ENCODE measurements at places on chromosomes 6 and 20.

DNA sequence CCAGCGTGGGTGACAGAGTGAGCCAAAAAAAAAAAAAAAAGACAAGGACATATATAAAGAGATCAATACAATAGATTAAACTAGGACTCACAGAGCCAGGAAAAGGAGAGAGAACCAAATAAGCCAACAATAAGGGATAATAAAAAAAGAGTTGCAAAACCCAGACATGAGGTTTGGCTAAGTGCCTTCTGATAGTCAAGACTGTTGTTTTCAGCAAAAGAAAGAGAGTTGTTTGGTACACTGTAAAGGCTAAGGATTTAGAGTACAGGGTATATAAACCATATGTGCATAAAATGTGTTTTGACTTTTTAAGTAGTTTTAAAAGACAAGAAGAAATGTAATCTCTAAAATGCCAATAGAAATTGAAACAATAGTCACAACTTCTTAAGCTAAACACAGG, 42.8 kb downstream of the RPF2 start:
- no peak for DNase-seq

DNA sequence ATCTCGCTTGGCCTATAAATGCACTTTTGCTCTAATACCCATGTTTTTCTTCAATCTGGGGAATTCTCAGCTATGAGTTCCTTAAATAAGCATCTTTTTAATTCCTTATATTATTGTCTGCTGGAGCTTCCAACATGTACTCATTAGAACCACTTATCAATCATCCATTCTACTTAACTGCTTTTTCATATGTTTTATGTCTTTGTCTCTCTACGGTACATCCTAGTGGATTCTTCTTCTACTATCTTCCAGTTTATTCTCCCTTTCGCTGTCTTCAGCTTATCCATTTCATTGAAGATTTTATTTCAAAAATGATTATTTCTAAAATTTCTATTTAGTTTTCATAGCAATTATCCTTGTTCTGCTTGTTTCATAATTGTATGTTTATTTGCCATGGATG, 12.4 kb upstream of the ZSCAN16 start:
- no peak for DNase-seq

DNA sequence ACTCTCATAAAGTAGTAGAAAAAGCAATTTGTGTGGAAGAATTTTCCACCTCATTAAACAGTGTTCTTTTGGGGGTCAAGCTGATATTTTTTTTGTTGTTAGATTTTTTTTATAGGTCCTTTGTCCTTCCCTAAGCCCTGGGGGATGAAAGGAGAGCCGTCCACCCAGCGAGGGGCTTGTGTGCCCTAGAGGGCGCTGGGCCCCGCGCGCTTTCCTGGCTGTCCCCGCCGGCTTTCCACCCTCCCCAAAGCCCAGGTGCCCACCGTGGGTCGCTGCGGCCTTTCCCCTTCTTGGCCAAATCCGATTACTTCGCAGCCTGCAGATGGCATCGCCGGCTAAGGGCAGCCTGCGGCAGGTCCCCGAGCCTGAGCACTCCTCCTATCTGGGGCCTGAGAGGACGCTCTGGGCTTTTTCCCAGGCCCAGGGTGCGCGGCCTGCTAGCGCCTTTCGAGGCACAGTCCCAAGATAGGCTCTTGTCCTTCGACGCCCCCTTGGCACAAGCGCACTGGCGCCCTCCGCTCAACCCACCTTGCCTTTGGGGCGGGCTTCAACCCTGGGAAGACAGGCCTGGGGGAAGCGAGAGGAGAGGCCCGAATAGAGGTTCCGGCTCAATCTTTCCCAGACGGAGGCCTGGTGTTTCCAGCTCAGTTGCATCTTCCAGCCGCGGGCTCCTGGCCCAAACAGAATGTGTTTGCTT, 33.6 kb downstream of the TFAP2A start:
- DNase-seq: no peak

GRCh38 chr20:13029687-13030375, 21.1 kb downstream of the SPTLC3 start:
- no peak for DNase-seq

- DNase-seq: no peak
These were observed 36.1 kb upstream of the NOL4L start for GRCh38 chr20:32621071-32621890.

- DNase-seq: no peak
These were observed 1.9 kb downstream of the PCK1 start for GRCh38 chr20:57562541-57563465.

DNA sequence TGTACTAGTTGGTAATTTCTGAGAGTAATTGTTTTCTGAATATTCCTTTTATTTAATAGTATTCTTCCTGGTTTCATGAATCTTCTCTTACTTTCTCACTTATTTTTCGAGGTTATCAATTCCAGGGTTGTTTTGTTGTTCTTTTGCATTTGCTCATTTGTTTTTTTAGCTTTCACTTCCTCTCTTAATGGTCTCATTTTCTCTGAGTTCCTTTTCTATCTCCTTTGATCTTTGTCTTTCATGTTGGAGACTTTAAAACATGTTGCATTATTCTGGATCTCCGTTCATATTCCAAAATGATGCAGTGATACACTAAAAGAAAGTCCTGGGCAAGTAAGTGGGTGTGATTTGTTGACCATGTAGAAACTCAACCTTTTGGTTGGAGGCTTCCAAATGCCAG, 345.3 kb upstream of the SLC35B3 start:
- DNase-seq: no peak

DNA sequence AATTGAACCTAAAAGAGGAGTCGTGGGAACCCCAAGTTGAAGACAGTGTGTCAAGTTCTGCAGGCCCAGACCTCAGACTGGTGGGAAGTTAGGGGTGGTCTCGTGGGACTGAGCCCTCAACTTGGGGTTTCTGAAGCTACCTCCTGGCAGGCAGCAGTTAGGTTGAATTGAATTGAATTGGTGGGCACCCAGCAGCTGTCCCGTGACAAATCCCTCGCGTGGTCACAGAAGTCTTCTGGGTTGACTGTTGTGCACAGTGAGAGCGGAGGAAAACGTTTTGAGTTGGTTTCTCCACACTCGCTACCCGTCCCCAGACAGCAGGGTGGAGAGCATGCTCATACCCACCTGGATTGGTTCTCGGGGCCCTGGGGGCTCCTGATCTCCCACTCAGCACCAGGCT, 12.9 kb downstream of the SLC4A11 start:
- no peak for DNase-seq

- DNase-seq: no peak
These were observed 2.4 kb downstream of the AGPAT4 start for GRCh38 chr6:161271343-161272030.

DNA sequence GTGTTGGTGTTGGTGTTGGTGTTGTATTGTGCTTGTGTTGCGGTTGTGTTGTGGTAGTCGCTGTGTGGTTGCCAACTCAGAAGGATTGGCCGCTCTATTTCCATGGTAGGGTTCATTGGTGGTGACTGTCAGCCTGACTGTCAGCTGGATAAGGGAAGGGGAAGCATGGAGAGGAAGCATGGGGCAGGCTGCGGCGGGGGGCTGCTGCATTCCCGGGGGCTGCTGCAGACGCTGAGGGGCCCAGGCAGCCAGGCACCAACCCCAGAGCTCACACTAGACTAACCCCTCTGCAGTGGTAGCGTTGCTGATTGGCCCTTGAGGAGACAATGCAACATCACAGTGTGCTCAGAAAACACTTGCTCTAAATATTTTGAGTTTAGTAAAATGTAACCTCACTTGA, 199.2 kb downstream of the SMOC2 start:
- no peak for DNase-seq

DNA sequence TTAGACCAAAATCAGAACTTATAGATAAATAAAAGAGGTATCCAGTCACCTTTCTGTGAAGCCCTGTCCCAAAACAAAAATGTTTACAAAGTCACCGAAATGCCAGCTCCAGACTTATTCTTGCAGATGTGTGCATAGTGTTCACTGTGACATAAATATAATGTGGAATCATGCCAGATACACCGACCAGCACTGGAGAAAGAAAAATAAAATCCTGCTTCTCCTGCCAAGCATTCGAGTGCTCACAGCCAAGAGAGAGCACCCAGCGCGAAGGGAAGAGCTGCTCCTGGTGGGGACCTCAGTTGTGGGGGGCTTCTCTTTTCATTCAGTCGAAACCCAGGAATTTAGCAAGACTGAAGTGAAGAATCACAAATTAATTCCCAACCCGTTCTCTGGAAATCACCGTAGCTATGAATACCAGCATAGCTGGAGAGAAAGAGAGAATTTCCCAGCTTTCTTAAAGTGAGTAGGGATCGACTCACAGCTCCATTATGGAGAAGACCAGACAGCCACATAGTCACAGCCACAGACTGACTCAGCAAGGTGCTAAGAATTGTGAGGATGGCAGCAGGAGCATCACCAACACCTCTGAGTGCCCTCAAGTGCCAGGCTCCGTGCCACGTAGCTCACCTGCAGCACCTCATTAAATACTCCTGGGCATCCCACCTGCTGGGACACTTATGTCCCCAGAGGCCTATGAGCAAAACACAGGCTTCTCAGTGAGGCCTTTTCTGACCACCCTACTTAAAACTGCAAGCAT, 33.2 kb downstream of the BFSP1 start:
- no peak for DNase-seq

GRCh38 chr6:12426121-12426520, 136.0 kb downstream of the EDN1 start:
- DNase-seq: no peak

GRCh38 chr20:62832212-62832922, 15.5 kb downstream of the COL9A3 start:
- DNase-seq: no peak

DNA sequence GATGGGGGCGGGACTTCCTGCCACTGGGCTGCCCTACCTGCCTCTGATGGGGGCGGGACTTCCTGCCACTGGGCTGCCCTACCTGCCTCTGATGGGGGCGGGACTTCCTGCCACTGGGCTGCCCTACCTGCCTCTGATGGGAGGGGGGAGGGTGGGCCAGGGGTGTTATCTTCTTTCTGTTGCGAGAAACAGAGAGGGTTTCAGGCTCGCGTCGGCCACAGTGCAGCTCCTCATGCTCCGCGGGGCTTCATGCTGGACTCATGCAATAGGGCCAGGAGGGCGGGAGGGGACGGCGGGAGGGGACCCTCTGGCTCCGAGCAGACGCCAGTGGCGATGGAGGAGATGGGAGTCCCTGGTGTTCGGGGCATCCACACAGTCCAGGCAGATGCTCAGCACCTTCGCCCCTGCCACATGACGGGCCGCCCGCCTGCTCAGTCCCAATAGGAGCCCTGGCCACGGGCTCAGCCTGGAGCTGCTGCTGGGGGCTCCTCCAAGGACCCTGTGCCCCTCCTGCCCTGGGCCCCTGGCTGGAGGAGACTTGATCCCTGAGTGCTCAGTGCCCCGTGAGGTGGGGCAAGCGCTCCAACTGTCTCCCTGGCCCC, 48.8 kb upstream of the CHRNA4 start:
- no peak for DNase-seq

DNA sequence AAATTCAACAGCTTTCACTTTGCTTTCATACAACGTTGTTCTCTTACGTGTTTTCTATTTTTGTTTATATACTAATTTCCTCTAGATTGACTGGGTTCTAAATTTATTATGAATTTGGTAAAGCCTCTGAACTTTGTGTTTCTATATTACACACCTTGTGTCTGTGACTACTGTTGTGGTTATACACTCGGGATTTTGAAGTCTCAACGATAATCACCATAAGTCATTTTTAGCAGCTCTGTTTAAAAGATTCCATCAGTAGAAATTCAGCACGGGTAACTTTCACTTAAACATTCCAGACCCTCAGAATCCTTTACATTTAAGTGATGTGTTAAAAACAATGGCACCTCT, 31.8 kb upstream of the HBS1L start:
- no peak for DNase-seq

DNA sequence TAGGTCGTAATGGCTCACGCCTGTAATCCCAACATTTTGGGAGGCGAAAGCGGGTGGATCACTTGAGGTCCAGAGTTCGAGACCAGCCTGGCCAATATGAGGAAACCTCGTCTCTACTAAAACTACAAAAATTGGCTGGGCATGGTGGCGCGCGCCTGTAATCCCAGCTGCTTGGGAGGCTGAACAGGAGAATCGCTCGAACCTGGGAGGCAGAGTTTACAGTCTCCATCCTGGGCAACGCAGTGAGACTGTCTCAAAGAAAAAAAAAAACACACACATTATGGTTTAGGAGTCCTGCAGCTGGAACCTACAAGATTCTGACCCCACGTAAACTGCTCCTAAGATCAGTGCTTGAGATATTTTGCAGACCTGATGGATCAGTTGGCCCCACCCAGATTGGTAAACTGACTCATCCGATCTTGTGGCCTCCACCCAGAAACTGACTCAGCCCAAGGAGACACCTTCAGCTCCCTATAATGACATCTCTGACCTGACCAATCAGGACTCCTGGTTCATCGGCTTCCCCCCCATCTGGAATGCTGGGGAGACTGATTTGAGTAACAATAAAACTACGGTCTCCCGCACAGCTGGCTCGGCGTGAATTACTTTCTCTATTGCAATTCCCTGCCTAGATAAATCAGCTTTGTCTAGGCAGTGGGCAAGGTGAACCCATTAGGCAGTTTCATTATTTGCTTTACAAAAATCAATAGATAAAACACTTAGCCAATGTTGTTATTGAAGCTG, 96.2 kb upstream of the BTN3A2 start:
- no peak for DNase-seq

GRCh38 chr6:139364302-139364981, 10.0 kb downstream of the CITED2 start:
- no peak for DNase-seq

- no peak for DNase-seq
These were observed 99.8 kb downstream of the OPRM1 start for GRCh38 chr6:154138793-154139192.

- no peak for DNase-seq
These were observed 99.0 kb downstream of the QRSL1 start for GRCh38 chr6:106728296-106728870.

GRCh38 chr6:124066269-124066668, 262.6 kb downstream of the NKAIN2 start:
- no peak for DNase-seq

GRCh38 chr20:63206878-63207277, 9.1 kb downstream of the YTHDF1 start:
- DNase-seq: no peak

GRCh38 chr6:149218471-149218870, 99.0 kb upstream of the TAB2 start:
- DNase-seq: no peak

DNA sequence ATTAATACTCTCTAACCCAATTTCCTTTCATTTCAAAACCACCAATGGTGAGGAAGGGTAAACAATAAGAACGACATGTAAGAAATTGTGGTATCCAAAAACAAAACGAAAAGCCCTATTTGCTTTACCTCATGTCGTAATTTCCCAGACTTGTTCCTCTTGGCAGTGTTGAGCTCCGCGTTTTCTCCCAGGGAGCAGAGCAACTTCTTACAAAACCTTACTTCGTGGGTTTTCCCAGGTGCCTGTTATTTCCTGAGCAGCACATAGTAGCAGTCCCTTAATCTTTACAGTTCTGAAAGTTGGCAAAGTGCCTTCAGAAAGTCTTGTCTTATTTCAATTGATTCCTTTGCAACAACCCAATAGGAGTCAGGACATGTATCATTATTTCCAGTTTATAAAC, 207.9 kb upstream of the MARCKS start:
- DNase-seq: no peak

- DNase-seq: no peak
These were observed 10.0 kb upstream of the MOXD1 start for GRCh38 chr6:132411296-132411695.

- no peak for DNase-seq
These were observed 35.1 kb downstream of the NOX3 start for GRCh38 chr6:155420492-155420891.
